Stimulated activated memory B cell treated with anti-CD40 and anti-IgM and Interleukin-4, amounts not matched to agents 10 μg/mL and 1 μg/mL and 100 μg/mL, for 72 hours (primary cell): ENCODE measurements at places on chromosomes 3 and 15.
A peak's percentile ranks its signal among the peaks of the same experiment; 100 is the strongest.

GRCh38 chr3:13107661-13108060, 34.4 kb upstream of the IQSEC1 start:
- H3K4me3 ChIP-seq, result no peak overlapping the region
- H3K4me1 ChIP-seq, result peaks cover 26% of the 10 kb centered on the region
- peak overlapping the region; percentile 68 for H3K27ac ChIP-seq
- H3K27me3 ChIP-seq, result no peaks in the 10 kb centered on the region
- H3K36me3 ChIP-seq, result no peaks in the 10 kb centered on the region
- no peak for ATAC-seq

- no peak overlapping the region for H3K4me3 ChIP-seq
- H3K27ac ChIP-seq, result no peak overlapping the region
- H3K36me3 ChIP-seq, result no peaks in the 10 kb centered on the region
- H3K27me3 ChIP-seq, result peaks cover 4% of the 10 kb centered on the region
- peaks cover 9% of the 10 kb centered on the region for H3K4me1 ChIP-seq
- no peak for ATAC-seq
Measured at GRCh38 chr3:184771301-184772127, 40.5 kb upstream of the VPS8 start.

DNA sequence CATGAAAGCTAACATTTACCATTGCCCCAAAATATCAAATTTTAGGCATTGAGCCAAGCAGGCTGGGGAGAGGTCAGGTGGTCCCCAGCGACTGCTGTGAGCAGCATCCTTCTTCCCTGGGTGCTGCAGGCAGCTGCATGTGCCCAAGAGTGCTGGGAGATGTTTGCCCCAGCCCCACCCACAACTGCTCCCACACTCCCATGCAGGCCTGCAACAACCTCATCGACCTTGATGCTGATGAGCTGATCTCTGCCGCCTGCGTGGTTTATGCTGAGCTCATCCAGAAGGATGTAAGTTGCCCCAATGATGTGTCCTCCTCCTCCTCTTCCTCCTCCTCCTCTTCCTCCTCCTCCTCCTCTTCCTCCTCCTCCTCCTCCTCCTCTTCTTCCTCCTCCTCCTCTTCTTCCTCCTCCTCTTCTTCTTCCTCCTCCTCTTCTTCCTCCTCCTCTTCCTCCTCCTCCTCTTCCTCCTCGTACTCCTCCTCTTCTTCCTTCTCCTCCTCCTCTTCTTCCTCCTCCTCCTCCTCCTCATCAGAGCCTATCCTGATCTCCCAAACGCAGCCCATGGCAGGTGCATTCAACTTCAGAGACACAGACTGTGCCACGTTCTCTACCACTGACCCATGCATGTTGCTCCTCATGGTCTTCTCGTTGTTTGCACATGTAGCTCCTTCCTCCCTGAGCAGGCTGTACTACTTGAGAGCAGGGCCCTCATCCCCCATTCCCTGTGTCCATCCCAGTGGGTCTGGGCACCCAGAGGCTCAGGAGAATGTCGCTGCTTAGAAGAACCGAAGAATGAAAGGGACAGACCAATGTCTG, 15.1 kb downstream of the TBC1D21 start:
- peaks cover 9% of the 10 kb centered on the region for H3K4me1 ChIP-seq
- no peak for ATAC-seq
- no peak overlapping the region for H3K4me3 ChIP-seq

DNA sequence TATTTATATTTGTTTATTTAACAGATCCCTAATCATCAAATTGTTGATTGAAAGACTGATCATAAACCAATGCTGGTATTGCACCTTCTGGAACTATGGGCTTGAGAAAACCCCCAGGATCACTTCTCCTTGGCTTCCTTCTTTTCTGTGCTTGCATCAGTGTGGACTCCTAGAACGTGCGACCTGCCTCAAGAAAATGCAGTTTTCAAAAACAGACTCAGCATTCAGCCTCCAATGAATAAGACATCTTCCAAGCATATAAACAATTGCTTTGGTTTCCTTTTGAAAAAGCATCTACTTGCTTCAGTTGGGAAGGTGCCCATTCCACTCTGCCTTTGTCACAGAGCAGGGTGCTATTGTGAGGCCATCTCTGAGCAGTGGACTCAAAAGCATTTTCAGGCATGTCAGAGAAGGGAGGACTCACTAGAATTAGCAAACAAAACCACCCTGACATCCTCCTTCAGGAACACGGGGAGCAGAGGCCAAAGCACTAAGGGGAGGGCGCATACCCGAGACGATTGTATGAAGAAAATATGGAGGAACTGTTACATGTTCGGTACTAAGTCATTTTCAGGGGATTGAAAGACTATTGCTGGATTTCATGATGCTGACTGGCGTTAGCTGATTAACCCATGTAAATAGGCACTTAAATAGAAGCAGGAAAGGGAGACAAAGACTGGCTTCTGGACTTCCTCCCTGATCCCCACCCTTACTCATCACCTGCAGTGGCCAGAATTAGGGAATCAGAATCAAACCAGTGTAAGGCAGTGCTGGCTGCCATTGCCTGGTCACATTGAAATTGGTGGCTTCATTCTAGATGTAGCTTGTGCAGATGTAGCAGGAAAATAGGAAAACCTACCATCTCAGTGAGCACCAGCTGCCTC, 14.7 kb downstream of the THBS1 start:
- ATAC-seq, result no peak
- no peaks in the 10 kb centered on the region for H3K27me3 ChIP-seq
- H3K4me1 ChIP-seq, result no peaks in the 10 kb centered on the region
- no peak overlapping the region for H3K4me3 ChIP-seq
- no peak overlapping the region for H3K27ac ChIP-seq

- no peaks in the 10 kb centered on the region for H3K27me3 ChIP-seq
- peak; percentile 8 for ATAC-seq
- H3K4me3 ChIP-seq, result no peak overlapping the region
- H3K4me1 ChIP-seq, result no peaks in the 10 kb centered on the region
- no peaks in the 10 kb centered on the region for H3K36me3 ChIP-seq
Measured at GRCh38 chr15:39230205-39230907, 350.5 kb upstream of the THBS1 start.

GRCh38 chr15:94383706-94384105, 152.3 kb downstream of the MCTP2 start:
- no peak overlapping the region for H3K4me3 ChIP-seq
- peaks cover 32% of the 10 kb centered on the region for H3K4me1 ChIP-seq
- no peak for ATAC-seq
- H3K36me3 ChIP-seq, result peaks cover 38% of the 10 kb centered on the region
- no peaks in the 10 kb centered on the region for H3K27me3 ChIP-seq
- peak overlapping the region; percentile 33 for H3K27ac ChIP-seq

DNA sequence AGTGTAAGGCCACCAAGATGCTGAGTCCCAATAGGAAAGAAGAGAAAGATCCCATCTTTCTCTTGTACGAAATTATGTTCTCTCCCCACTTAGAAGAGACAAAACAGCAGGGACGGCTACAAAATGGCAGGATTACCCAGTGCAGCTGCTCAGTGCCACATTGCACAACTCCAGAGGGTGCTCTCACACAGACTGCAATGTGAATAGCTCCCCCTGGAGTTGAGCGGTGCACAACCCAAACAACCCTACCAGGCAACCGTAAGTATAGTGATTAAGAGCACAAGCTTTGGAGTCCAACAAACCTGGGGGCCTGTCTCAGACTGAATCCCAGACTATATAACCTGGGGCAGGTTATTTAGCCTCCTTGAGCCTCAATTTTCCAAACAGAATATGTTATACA, 3.1 kb upstream of the BHLHE40 start:
- H3K4me1 ChIP-seq, result peaks cover 44% of the 10 kb centered on the region
- no peak overlapping the region for H3K4me3 ChIP-seq
- peaks cover 14% of the 10 kb centered on the region for H3K36me3 ChIP-seq
- ATAC-seq, result no peak
- H3K27me3 ChIP-seq, result no peaks in the 10 kb centered on the region

DNA sequence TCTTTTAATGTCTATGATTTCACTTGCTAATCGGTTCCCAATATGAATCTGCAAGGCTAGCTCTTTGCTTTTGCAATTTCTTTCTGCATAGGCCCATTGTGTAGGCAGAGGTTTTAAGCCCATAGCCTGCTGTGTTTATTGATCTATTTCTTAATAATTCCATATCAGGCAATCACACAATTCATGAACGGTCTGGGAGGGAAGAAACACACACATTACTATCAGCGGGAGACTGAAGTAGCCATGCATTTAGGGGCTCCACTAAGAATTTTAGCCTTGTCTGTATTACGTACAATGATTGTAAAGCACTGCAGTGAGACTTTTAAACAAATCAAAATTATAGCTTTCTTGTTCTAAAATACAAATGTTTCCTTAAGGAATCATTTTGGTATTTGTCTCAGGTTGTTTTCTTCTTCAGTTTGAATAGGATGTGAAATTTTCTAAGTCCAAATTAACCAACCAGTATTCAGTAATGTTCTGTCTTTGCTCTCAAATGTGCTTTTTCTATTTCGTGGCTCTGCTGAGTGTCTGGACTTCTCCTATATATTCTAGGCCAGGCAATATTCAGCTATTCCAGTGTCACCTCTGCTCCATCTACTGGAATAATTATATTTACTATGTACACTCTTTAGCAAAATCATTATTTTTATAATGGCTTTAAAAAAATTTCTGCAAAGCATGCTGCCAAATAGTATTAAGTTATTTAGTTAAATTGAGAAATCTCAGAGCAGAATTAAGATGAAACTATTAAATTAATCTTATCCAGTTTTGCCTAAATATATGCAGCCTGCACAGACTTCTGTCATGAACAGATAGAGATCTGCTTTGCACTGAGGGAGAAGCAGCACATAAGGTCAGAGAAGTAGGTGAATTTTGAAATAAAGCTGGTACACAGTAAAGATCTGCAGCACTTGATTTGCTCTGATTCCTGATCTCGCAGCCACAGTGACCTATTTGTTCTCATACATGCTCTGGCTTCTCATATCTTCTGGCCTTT, 103.0 kb upstream of the NAALADL2 start:
- H3K4me3 ChIP-seq, result no peak overlapping the region
- H3K36me3 ChIP-seq, result no peaks in the 10 kb centered on the region
- H3K27ac ChIP-seq, result no peak overlapping the region
- H3K27me3 ChIP-seq, result no peaks in the 10 kb centered on the region

DNA sequence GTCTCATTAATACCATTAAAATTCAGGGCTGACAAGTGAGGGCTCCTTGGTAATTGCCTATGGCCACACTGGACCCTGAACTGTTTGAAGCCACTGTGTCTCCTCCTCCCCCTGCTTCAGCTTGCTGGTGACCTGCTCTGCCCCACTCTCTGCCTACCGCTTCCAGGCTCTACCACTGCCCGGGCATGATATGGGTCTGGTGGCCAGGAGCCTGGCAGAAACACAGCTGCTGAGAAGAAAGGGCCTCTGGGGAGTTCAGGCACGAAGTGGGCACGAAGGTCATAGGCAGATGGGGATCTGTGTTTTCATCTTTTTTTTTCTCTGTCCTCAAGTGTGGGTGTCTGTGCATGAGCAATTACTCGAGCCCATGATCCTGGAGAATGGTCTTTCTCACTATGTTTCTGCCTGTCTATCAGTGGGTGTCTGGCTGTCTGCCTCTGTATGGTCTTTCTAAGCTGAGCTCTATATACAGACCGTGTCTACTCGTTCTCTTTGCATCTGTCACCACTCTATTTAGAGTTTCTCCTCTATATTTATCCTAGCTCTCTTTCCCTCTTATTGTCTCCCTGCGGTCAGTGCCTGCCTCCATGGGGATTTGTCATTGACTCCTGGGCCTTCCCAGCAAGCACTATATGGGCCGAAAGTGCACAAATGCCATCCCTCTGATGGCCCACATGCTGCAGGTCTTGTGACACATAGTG, 42.1 kb upstream of the EPHB1 start:
- no peaks in the 10 kb centered on the region for H3K4me1 ChIP-seq
- H3K27me3 ChIP-seq, result peaks cover 31% of the 10 kb centered on the region
- no peak overlapping the region for H3K4me3 ChIP-seq
- ATAC-seq, result no peak
- no peak overlapping the region for H3K27ac ChIP-seq

- peaks cover 40% of the 10 kb centered on the region for H3K4me1 ChIP-seq
- no peaks in the 10 kb centered on the region for H3K27me3 ChIP-seq
- peak overlapping the region; percentile 86 for H3K4me3 ChIP-seq
- H3K36me3 ChIP-seq, result no peaks in the 10 kb centered on the region
- ATAC-seq, result peak; percentile 28
Measured at GRCh38 chr15:40762919-40763800, 708 bp upstream of the GCHFR start.

DNA sequence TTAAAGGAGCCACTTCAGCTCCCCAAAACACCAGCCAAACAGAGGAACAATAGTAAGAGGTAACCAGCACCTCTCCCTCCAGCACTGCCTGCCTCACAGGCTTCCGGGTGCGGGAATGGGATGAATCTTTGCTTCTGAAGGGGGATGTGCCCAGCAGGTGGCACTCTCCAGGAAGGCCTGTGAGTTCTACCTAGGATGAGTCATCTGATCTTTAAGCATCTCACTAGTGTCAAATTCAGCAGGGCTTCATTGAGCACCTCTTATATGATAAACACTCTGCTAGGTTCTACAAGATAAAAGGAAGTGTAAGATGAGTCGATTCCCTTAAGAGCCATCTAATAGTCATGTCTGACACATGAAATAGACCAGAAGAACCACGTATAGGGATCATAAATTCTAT, 237.4 kb upstream of the UMPS start:
- H3K4me3 ChIP-seq, result no peak overlapping the region
- peaks cover 6% of the 10 kb centered on the region for H3K4me1 ChIP-seq
- peaks cover 36% of the 10 kb centered on the region for H3K27me3 ChIP-seq

- H3K27me3 ChIP-seq, result no peaks in the 10 kb centered on the region
- no peak for ATAC-seq
- H3K4me1 ChIP-seq, result peaks cover 34% of the 10 kb centered on the region
- H3K4me3 ChIP-seq, result no peak overlapping the region
- H3K36me3 ChIP-seq, result peaks cover 4% of the 10 kb centered on the region
Measured at GRCh38 chr3:107664614-107665013, 141.9 kb downstream of the BBX start.

- H3K27ac ChIP-seq, result no peak overlapping the region
- peaks cover 5% of the 10 kb centered on the region for H3K4me1 ChIP-seq
- H3K4me3 ChIP-seq, result no peak overlapping the region
- peaks cover 5% of the 10 kb centered on the region for H3K36me3 ChIP-seq
- H3K27me3 ChIP-seq, result peaks cover 10% of the 10 kb centered on the region
Measured at GRCh38 chr15:35136321-35137189, 51.5 kb upstream of the NANOGP8 start.

DNA sequence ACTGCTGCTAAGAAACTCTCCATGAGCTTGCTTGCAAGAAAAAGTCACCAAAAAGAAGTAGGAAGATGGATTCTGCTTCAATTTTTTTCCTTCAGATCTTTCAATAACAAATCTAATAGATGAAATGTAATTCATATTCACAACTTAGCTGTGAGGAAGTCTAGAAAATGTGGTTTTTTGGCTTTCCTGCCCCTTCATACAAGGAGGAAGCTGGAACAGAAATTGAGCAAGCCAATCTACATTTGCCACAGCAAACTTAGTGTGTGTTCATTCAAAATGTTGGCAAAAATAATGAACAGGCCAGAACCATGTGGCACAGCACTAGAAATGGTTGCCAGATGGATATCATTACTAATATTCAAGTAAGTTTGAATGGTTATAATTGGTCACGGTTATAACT, 93.2 kb upstream of the NEDD4 start:
- H3K27me3 ChIP-seq, result no peaks in the 10 kb centered on the region
- peaks cover 2% of the 10 kb centered on the region for H3K36me3 ChIP-seq
- no peaks in the 10 kb centered on the region for H3K4me1 ChIP-seq
- no peak for ATAC-seq

GRCh38 chr3:113736548-113737089, 9.4 kb downstream of the NAA50 start:
- H3K4me1 ChIP-seq, result peaks cover 56% of the 10 kb centered on the region
- H3K27me3 ChIP-seq, result no peaks in the 10 kb centered on the region
- ATAC-seq, result peak; percentile 63
- peaks cover 6% of the 10 kb centered on the region for H3K36me3 ChIP-seq
- peak overlapping the region; percentile 60 for H3K27ac ChIP-seq

GRCh38 chr3:187805774-187806173, 60.5 kb upstream of the BCL6 start:
- ATAC-seq, result no peak
- peaks cover 48% of the 10 kb centered on the region for H3K4me1 ChIP-seq

GRCh38 chr3:124034016-124034843, 42.3 kb upstream of the ROPN1 start:
- no peaks in the 10 kb centered on the region for H3K36me3 ChIP-seq
- H3K27ac ChIP-seq, result no peak overlapping the region
- peaks cover 7% of the 10 kb centered on the region for H3K4me1 ChIP-seq
- peaks cover 33% of the 10 kb centered on the region for H3K27me3 ChIP-seq
